WTC11 (cell line): ENCODE measurements at places on chromosomes 7 and 10.
A peak's percentile ranks its signal among the peaks of the same experiment; 100 is the strongest.

- peak; percentile 79 for DNase-seq
These were observed 225.2 kb upstream of the PRSS58 start for GRCh38 chr7:142482891-142483658.

GRCh38 chr7:22411977-22412693, 55.2 kb upstream of the RAPGEF5 start:
- no peak for DNase-seq

DNA sequence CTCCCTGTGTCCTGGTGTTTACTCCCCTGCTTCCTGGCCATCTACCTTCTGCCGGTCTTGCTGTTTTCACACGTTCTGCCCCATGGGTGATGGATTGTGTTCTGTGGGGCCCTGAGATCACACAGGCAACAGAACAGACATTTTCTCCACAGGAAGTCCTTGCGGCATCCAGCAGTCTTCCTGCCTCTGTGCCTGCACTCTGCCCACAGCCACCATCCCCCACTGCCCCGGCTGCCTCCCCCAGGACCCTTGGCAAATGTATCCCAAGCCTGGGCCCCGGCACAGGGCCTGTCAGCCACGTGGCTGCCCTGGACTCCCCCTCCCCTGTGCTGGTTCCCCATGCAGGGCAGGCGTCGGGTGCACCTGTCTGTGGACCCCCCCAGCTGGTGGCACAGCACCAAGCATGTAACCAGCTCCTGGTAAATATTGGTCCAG, 184.2 kb downstream of the WDR37 start:
- DNase-seq, result peak; percentile 52

GRCh38 chr7:44093102-44093641, 10.8 kb upstream of the POLM start:
- no peak for DNase-seq

DNA sequence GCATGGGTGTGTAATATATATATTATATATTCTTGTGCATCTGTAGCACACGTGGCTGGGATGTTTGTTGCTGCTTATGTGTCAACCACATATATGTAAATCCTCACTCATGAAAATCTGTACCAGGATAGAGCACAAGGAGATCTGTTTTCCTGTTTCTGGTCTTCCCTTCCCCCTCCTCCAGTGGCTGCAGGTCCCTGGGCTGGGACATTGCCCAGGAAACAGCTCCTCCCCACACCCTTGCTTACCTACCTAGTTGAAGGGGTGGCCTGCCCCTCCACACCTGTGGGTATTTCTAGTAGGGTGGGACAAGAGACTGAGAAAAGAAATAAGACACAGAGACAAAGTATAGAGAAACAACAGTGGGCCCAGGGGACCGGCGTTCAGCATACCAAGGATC, 2.2 kb downstream of the SFXN3 start:
- DNase-seq, result no peak

- no peak for DNase-seq
These were observed 60.6 kb downstream of the C10orf143 start for GRCh38 chr10:130049987-130050386.

DNA sequence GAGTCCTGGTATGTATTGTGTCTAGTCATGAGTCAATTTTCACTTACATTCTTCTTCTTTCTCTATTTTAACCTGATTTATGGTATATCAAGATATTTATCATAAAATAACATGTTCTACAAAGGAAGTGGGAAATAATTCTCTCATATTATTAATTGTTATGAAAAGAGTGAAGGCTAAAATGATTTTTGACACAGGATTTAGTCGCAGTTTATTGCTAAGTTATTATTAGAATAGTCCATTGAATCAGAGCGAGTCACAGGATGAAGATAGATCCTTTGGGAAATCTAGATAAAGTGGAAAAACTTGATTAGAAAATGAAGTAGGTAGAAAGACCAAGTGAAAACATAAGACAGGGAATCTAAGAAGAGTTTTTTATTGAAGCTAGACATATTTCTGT, 184.3 kb upstream of the DGKB start:
- DNase-seq, result no peak

DNA sequence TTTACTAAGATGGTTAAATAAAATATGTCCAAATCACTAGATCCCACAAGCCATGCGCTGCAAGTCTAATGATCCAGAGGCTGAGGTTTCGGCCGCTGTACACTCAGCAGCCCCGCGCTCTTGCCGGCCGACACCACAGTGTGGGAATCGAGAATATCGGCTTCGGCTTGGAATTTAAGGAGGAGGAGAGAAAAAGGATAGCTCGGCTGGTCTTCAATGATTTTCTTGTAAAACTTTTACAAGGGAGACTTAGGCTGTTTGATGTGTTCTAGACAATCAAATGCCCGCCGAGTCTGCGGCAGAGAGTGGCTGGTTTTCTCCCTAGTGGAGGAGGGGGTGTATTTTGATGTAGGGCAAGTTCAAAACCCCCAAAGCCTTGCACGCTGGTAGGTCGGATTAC, 118.2 kb upstream of the TCF7L2 start:
- DNase-seq, result no peak

DNA sequence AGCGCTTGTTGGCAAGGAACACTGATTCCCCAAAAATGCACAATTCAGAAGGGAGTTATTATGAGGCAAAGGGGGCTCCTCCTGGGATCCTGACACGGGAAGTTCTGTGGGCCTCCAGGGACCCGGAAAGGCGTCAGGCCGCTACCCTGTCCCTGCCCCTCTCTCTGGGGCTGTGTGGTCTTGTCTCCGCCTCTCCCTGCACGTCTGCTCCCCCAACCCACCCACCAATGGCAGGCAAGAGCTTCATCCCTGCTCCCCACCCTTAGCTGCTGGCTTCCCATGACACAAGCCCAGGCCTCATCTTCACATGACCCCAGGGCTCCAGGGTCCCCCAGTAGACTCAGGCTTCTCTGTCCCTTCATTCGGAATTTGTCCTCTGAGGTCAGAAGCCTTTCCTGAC, 31.0 kb upstream of the ADRB1 start:
- DNase-seq, result no peak

- no peak for DNase-seq
These were observed 2.8 kb upstream of the ARMC3 start for GRCh38 chr10:22925088-22925487.
